Activated naive CD4-positive, alpha-beta T cell treated with anti-CD3 and anti-CD28 coated beads, Interleukin-2, amount 10 ng/mL, durations not matched to agents 5 hours and 36 hours (primary cell): ENCODE measurements at places on chromosomes 4 and X. TPM values are rescaled to one million over a fixed set of nuclear protein-coding genes. Genes with fewer than 3 reads are reported as not detected.

NPY1R gene
- total RNA-seq = not detected

DIPK2B gene
- total RNA-seq = not detected

CUL4B gene
- total RNA-seq = 45.3 TPM

HTR2C gene
- not detected for total RNA-seq

S100G gene
- not detected for total RNA-seq

NPY2R gene
- total RNA-seq = not detected

TGIF2LX gene
- total RNA-seq = not detected

YTHDC1 gene
- 98.4 TPM for total RNA-seq

GPR50 gene
- not detected for total RNA-seq

YY2 gene
- total RNA-seq = 1.8 TPM

GRK4 gene
- total RNA-seq = 3.3 TPM

GAGE12J gene
- total RNA-seq = not detected

PIM2 gene
- total RNA-seq = 297 TPM

RPA4 gene
- 0.96 TPM for total RNA-seq
